ENCODE measurements at places on chromosomes 6 and 20.

DNA sequence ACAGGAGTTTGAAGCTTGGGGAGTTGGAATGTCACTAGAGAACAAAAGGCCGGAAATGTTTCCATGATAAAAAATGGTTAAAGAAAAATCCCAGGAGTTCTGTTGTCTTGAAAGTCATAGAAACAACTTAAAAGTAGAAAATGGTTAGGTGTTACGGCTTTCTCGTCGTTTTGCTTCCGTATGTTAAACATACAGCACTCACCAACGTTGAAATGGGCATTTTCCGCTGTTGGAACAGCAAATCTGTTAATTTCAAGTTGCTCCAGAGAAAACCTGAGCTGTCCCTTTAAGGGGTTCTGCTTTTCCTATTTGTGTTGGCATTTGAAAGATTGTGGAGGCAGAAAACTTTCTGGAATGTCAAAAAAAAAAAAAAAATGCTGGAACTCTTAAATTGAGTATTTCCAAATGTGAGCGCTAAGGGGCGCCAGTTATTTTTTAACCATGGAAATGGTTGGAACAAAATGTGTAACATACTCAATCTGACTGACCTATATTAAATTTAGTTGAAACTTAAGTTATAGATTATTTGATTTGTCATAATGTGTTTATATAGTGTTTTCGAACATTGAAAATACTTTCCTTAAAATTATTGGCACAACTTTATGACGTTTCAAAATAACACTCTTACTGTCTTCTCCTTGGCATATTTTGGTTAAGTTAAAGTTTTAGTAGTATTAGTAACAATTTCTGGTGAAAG is 2.2 kb downstream of the QKI start:
- no peak for ATAC-seq

GRCh38 chr20:44745598-44746366 is at the start of gene KCNK15:
Gene KCNK15, plus strand, starts transcription at chr20:44745865. Its CDS starts 46 bp downstream, at chr20:44745911.
- ATAC-seq, result peak; percentile 76

DNA sequence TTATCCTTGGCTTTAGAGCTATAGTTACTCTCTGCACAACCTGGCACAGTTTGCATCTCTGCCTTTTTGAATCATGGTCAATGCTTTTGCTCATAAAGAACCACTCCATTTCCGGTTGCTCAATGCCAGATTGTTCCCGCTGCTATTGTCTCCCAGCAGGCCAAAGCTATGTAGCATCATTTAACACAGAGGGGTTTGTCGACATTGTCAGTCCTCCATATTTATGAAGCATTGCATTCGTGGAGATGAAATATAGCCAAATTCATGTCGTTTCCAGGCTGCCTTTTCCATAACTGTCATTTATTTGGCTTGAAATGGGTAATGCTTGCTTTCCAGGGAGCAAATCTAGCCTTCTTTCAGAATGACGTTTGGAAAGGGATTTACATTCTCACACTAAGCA is 598.8 kb downstream of the EPHA7 start:
- ATAC-seq, result no peak

- ATAC-seq, result no peak
Measured at GRCh38 chr6:101394936-101395335, 1.4 kb downstream of the GRIK2 start.
